Stimulated activated CD4-positive, alpha-beta T cell treated with anti-CD3 and anti-CD28 coated beads, Interleukin-2, amount 100 ng/mL, for 48 hours (primary cell): ENCODE measurements at places on chromosomes 12 and 14.

DNA sequence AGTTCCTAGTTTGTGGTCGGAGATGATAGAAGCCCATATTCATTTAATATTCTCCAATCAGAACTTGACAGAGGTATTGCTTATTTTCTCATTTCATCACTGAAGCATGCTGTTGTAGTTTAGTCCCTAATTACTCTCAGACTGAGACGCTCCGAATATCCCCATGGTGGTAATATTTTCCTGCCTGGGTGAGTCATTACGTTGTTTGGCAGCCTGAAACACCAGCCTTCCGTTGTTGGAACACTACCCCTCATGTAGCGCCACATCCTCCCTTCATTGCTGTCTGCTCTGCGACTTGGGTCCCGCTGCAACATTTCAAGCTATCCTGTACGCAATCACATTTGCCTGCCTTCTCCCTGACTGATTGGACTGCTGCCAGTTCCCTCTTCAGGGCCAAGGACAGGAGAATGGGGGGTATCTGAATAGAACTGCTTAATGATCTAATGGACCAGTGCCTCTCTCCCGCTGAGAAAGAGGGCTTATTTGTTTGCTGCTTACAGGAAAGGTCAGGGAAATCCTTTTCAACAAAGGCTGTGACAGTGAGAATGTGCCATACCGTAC lies 369.1 kb downstream of the NPAS3 start:
- no peak for DNase-seq

DNA sequence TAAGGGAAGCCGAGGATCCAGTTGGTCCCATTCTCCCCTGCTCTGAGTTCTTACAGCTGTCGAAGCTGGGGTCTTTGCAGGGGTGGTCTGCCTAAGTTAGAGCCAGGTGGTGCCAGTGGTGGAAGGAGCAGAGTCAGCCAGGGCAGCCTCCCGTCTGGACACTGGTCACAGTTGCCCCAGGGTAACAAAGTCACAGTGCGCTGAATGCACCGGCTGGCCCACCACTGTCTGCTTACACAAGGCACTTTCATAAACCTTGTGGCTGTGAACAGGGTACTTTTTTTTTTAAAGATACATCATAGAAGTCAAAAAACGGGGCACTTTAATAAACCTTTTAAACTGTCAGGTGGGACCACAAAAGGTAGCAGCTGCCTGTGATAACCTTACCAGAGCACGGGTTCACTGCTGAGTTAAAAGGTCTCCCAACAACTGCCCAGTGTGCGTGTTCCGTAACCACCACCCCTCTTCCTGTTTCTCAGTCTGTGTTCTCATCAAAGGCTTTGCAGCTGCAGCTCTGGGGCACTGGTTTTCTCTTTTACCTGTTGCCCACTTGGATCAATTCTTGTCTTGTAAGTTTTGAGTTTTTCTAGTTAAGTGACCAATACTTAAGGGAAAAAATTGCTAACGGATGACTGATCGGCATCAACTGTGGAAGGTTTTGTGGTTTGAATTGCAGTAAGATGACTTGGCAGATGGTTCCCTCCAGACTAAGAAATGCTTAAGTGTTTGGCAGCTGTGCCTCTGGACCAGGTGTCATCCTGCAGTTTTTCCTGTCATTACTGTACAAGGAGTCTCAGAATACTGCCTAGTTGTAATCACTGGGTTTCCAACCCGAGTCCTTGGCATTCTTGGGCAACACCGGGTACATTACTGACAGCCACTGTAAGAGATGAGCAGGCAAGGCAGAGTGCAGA lies 55.9 kb downstream of the DYNC1H1 start:
- peak; percentile 34 for DNase-seq

GRCh38 chr12:50175716-50176026 lies 8.5 kb upstream of the CERS5 start:
- no peak for DNase-seq

DNA sequence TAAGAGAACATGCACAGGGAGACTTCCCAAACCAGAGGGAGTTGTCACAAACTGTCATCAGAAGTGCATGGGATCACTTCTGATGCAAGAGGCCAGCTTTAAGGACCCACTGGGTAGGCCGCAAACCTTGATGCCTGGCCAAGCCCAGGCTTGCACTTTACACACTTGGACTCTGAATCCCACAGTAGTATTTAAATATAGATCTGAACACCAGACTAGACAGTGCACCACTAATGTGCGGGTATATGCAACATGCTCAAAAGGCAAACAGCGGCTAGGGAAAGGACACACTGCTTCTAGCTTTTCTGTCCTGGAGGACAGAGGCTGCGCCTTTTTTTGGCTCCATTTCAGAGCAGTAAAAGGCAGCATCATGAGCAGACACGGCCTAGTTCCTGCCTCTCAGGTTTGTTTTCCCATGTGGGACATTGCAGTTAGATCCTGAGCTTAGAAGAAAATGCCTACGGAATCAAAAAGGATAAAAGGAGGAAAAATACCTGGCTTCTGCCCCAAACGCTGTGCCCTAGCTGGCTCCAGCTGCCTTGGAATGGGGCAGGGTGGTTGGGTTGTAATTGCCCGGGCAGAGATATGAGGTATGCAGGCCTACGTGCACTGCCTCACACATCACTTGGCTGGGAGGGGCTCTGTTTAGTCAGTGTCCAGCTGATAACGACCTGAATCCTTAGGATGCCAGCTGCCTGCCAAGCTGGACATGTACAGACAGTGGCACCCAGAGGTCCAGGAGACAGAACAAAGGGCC lies 84.5 kb upstream of the EGLN3 start:
- DNase-seq = no peak

GRCh38 chr14:42140001-42140400 lies 533.3 kb downstream of the LRFN5 start:
- DNase-seq = no peak

- DNase-seq = no peak
Observed at GRCh38 chr14:102078831-102079699, 7.8 kb downstream of the HSP90AA1 start.

- DNase-seq = no peak
Observed at GRCh38 chr12:69645031-69645430, 34.3 kb upstream of the LRRC10 start.

DNA sequence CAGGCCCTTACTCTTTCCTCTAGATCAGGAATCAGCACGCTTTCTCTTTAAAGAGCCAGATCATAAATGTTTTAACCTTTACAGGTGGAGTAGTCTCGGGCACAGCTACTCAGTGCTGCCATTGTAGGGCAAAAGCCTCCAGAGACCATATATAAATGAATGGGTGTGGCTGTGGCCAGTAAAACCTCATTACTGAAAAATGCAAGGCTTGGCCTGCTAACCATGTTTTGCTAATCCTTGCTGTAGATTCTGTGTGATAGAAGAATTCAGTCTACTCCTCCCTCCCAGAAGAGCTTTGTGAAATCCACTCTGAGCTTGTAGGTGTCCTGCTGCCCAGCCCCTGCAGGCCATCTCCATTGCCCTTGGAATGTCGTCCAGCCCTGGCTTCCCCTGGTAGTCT lies 58.1 kb downstream of the HSP90AA1 start:
- DNase-seq = no peak

DNA sequence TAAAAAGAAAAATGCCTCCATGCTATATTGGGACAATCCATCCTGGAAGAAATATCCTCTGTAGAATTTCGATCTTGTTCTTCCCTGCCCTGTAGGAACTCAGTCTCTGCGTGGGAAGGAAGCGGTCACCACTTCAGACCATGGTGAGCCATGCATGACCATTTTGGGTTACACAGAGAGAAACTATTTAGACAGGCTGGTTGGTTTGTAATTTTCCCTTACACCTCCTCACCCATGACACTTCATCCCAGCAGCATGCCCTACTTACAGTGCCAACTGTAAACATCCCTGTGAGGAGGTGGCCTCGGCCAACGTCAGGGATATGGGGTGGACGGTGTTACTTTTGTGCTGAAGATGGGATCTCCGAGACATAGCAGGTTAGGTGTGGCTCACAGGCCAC lies 121.4 kb downstream of the SMOC1 start:
- DNase-seq = no peak

DNA sequence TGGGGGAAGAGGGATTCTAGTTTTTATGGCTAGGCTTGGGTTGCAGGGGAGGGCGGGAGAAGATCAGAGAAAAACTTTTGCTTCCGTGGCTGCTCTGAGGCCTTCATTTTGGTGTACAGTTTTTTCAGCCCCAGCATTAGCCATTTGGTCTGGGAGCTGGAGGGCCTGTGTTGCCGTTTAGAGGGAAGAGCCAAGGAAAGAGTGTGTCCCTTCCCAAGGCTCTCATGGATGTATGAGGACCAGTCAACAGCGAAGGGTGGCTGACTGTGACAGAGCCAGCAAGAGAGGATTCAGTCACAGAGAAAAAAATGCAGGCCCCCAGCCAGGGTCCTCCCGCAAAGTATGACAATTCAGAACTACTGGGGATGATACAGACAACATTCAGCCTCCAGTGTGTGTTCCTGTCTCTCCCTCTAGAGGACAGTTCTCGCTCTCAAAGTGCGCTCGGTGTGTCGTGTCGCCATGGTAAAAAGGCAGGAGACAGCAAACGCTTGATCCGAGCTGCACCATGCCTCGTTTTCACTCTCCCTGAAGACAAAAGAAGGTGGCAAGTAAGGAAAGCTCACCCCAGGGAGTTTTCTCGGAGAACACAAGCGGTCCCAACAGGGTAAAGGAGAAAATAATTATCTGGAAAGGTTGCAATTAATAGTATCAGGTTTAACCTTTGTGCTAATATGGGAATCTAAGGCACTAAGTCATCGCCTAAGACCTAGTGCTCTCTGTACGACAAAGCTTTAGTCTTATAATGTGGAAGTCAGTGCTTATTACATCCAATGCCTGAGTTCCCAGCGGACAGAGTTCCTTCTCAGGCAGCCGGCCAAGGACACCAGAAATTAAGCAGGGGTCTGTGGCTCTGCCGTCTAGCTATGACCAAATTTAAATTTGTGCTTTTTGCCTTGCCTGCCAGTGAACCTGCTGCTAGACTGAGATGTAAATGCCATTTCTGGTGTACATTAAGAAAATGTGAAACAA lies 157.3 kb upstream of the PLXNC1 start:
- DNase-seq = no peak

- DNase-seq = no peak
Observed at GRCh38 chr14:88063811-88064210, 58.9 kb downstream of the GPR65 start.

- no peak for DNase-seq
Observed at GRCh38 chr12:132345561-132346200, 16.3 kb upstream of the GALNT9 start.

GRCh38 chr14:100898935-100899883 lies 4.3 kb downstream of the RTL1 start:
- no peak for DNase-seq

- no peak for DNase-seq
Observed at GRCh38 chr14:82636426-82636825, 1102.8 kb upstream of the SEL1L start.

DNA sequence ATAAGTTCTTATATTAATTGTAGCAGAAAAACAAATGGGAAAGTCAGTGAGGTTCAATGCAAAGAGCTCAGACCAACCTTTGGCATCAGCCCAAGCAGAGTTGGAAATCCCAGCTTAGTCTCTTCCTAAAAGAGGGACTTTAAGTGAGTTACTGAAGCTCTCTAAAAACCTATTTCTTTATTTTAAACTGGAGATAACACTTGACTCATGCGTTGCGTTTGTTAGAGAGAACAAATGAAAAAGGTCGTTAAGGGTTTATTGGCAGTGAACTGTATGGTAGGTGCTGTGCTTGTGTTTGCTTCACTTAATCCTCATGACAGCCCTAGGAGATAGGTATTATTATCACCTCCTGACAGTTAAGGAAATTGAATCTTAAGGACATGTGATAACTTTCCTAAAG lies 396.5 kb downstream of the RAD51B start:
- DNase-seq = no peak

GRCh38 chr14:65421201-65421981 lies 8.9 kb downstream of the FUT8 start:
- DNase-seq = no peak

GRCh38 chr12:106747973-106748436 lies 26.5 kb upstream of the RIC8B start:
- DNase-seq = no peak

- DNase-seq = no peak
Observed at GRCh38 chr12:114823724-114824123, 139.7 kb upstream of the TBX3 start.

- no peak for DNase-seq
Observed at GRCh38 chr14:103568952-103569351, 6.2 kb downstream of the COA8 start.

DNA sequence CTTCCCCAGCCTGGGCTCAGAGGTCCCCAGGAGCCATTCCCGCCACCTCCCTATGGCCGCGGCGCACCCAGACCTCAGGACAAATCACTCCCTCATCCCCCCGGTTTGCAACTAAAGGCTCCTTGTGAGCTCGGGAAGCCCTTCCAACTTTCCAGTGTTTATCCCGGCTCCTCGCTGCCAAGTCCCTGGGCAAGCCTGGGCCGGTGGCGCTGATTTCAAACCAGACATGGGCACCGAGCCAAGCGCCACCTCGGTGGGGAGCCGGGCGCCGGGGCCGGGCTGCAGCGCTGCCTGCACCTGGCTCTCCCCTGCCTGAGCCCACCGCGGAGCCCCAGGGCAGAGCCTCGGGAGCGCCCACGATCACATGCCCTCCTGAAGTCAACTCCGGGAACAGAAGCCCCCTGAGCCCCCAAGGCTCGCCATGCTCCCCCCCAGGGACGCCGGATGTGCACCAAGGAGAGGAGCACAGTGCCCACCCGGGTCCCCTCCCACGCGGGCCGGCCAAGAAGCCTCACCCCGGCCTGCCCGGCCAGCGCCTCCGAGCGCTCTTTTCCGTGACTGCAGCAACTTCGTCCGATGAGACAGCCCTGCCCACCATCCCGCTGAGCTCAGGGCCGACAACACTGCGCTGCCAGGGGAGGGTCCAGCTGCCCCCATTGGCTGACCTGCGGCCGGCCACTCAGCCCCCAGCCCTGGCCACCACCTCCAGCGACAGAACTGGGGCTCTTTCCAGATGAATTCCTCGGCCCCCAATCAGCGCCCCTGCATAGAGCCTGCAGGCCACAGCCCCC lies 50.0 kb downstream of the NCOR2 start:
- no peak for DNase-seq

DNA sequence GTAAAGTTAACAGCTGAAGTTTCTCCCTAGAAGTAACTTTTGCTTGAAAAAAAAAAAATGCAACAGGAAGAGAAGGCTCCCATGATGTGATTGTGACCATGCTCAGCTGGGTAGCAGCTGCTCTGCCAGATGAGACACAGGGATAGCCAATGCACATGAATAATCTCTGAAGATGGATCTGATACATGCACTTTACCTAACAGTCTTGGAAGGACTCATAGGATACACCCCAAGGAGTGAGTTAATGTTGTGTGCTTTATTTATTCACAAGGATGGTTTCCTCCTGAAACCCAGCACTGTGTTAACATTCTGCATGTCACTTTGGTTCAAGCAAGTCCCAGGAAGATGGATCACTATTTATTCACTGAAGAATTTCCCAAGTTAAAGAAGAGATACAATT lies 46.5 kb downstream of the NDUFA12 start:
- DNase-seq = no peak

DNA sequence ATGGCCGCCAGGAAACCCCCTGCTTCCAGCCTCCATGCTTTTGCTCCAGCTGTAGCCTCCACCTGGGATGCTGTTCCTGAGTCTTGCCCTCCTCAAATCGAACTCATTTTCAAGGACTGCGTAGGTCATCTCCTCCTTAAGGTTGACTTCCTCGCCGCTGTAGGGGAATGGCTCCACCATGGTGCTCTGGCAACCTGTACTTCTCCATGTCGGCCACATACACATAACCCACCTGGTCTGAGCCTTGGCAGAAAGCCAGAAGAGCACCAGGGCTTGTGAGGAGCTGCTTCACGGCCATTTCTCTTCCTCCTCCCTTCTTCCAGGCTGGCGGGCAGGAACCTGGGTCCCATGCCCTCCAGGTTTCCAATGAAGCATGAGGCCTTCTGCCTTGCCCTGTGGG lies 36.7 kb upstream of the BEGAIN start:
- no peak for DNase-seq
